ENCODE measurements at places on chromosomes 2 and 18.

- DNase-seq, result no peak
Observed at GRCh38 chr2:25354116-25354515, 12.4 kb upstream of the DNMT3A start.

- no peak for DNase-seq
Observed at GRCh38 chr2:190477661-190478454, 56.7 kb downstream of the NEMP2 start.

DNA sequence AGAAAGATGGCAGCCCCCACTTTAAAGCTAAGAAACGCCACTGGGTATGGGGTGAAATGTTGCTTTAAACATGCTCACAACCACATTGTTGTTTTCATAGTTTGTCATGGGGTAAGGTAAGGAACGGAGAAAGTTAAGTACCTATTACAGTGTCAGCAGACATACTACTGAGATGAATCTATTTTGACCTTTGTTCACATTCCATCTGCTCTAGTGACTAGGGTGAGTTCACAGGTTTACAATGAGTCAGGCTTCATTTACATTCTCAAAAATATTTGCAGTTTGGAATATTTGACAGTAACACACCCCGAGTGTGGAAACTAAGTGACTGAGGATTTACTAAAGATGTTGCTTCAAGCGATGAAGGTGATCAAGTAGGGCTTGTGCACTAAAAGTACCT is 428.7 kb upstream of the ACVR2A start:
- peak; percentile 11 for DNase-seq

DNA sequence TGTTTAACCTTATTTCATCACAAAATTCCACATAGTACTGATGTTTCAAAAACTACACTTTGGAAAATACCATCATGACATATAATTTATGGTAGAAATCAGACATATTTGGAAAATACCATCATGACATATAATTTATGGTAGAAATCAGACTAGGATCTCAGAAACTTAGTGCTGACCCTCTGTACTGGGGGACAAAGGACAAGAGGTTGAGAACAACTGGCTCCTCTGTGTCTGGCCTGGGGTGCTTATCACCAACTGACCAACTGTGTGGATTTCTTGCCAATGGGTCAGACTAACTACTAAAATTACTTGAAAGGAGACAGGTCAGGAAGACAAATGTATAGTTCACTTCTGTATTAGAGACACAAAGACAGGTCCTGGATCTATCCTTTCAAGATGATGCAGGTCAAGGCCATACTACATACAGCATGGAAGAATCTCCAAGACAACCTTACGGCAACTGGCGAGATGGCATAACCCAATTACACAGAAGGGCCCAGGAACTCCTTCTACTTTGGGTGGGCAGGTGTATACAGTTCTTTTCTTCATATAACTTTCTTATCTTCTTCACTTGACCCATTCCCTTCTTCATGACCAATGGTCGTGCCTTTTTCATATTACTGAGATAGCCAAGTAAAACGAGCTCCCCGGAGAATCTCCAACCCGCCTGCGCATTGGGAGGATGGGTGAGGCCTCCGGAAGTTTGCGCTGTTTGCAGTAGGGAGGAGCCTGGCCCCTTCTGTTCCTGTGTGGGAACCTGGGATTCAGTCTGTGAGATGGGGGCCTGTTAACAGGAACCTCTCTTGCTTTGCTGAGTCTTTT is 290.5 kb downstream of the AGPS start:
- DNase-seq, result no peak

- DNase-seq, result no peak
Observed at GRCh38 chr2:61193670-61194561, 31.9 kb downstream of the C2orf74 start.

- no peak for DNase-seq
Observed at GRCh38 chr2:238007924-238008323, 41.1 kb downstream of the UBE2F start.

DNA sequence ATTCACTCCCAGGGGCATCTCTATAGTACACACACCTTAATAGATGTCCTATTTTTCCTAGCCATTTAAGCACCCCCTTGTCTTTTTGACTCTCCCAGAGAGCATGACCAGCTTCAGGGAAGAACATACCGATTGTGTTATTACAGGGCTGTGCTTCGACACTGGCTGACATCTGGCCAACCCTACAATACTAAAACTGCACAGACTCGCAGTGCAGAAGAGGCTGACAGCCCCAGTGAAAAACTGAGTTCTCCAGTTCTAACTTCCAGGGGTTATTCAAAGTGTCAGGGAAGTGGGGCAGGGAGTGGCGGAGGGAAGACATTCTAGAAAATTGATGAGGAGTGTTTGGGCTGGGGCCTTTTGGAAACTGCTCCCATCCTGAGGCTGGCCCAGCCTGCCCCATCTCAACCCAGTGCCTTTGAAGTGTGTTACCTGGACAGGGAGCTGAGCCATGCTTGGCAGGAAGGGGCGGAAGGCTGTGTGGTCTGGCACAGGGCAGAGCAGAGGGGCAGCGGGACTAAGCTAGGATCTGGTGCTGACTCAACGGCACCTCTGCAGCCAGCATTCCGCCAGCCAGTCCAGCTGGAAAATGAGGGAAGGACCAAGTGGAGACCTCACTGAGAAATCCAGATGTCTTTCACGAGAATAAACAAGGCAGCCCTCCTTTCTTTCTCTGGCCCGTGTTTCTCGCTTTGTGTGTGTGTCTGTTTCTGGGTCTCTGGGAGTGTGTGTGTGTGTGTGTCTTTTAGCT is 15.4 kb upstream of the IGFBP5 start:
- DNase-seq, result no peak
